Tibial nerve (tissue), 4 donors: ENCODE measurements at places on chromosomes 1 and 21.

DNA sequence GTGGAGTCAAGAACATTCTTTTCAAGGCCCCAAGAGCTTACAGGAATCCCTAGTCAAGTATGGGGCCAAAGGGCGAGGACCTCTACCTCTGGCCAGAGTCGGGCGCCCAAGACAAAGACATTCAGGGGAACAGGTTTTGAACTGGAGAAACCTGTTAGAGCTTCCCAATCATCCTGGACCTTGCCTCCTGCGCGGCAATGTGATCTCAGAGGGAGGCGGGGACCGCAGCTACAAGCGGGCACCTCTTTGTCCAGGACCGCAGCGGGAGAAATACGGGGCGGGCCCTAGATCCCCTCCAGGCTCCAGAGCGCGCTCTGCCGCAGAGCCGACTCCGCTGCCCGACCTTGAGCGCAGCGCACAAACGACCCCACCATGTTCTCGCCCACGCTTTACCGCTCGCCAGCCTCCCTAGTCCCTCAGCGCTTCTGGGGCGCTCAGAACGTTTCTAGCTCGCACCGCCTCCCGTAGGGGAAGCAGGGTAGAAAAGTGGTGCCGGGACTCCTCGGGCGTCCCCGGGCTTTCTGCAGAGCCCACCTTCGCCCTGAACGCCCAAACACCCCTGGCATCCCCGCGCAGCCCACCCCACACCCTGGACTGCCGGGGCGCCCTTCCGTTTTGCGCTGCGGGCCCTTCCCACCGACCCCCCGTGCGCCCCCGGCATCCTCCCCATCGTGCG lies 28.1 kb downstream of the RABIF start:
- no peak for DNase-seq

DNA sequence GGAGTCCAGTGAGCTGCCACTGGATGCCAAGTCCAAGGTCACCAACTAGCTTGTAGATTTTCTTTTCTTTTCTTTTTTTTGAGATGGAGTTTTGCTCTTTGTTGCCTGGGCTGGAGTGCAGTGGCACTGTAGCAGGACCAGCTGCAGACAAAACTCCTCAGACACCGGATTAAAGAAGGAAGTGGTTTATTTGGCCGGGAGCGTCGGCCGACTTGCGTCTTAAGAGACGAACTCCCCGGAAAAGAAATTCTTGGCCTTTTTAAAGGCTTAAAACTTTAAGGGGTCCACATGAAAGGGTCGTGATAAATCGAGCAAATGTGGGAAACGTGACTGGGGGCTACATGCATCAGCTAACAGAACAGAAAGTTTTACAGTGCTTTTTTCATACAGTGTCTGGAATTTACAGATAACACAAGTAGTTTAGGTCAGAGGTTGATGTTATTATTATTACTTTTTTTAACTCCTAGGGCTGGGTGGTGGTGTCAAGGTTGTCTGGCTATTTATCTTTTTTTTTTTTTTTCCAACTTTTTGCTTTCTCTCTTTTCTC lies 36.4 kb upstream of the CFAP126 start:
- no peak for DNase-seq

DNA sequence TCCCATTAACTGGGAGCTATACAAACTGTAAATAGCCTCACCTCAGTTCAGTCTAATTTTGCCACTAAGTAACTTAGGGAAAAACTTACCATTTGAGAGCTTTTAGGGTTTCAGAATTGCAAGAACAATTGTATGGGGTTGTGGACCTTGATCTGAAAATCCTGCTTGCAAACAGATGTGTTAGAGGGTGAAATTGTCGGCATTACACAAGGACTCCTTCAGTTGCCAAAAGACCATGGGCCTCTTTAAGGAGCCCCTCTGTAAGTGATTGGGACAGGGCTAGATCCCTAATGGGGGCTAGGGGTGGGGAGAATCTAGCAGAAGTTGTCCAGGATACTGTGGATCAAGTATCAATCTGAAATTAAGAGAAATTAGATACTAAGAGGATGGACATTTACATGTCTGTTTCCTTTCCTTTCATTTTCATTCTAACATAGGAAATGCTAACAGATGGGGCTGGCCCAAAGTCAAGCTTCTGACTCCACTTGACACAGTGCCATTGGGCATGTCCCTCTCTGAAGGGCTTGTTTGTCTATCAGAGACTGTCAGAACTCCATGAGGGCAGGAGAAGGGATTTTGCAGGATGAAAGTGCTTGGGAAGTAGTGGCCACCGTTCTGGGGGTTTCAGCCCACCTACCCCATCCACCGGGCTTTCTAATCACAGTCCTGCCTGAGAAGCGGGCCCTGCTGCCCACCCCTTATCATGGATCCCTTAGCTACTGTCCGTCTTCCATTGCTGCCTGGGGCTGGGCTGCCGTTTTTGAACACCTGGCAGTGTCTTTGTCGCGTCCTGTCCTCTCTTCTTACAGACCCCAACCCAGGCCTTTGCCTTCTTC lies 54.7 kb downstream of the STUM start:
- DNase-seq, result peak; percentile 73

GRCh38 chr1:29256979-29257804 lies 20.9 kb downstream of the PTPRU start:
- DNase-seq, result no peak

GRCh38 chr1:57321776-57322175 lies 102.1 kb downstream of the DAB1 start:
- DNase-seq, result no peak

DNA sequence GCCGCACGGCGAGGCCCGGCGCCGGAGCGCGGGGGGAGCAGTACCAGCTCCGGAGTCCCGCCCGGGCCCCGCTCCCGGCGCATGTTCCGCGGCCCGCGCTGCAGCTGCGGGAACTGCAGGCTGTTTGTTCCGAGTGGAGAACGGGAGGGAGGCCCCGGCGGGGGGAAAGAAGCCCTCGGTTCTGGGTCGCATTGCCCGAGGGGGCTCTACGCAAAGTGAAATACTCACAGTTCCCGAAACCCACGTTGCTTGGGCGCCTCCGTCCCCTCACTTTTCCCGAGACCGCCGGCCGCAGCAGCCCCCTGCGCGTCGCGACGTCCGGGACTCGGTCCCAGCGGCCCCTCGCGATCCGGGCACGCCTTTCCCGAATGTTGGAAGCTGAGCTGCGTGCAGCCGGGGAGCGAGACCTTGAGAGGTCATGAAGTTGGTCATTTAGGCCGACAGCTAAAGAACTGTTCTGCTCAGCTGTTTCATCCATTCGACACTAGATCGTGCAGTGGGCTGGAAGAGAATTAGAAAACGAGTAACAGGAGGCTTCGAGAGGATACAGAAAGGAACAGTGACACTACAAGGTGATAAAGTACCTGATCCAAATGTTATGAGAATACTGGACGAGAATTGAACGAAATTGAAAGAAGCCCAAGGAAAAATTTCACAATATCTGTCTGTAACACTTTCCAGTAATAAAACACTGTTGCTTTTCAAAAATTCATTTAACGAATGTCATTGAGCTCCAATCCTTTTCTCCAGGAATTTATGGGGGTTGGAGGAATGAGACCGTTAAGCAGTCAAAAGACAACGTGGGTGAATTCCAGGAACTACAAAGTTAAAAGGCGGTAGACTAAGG lies 657 bp upstream of the LIN9 start:
- no peak for DNase-seq

DNA sequence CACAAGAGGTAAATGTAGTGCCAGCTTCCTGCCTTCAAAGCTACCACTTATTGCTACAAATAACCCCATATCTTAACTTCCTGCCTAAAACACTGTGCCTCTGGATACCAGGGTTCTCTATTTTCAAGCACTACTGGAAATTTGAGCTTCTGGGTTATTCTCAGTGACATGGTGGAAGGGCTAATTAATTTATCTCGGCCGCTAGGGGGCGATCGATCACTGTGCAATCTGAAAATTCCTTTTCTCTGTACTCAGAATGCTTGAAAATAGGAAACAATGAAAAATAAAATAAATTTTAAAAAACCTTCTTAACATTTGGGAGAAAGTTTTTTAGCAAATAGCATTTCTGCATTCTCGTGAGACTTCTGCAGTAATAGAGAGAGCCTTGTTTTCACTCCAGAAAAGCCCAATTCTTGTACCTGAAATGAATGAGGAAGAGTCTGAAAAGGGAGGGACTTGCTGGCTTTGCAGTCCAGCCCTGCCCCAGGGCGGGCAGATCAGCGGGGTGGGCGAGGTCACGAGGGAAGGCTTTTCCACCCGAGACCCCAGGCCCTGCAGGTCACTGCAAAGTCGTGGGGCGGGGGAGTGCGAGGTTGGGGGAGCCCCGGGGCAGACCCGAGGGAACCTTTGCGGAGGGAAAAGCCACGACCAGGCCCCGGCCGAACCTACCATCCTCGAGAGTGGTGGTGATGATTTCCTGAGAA lies 276.7 kb downstream of the PCP4 start:
- peak; percentile 53 for DNase-seq

GRCh38 chr1:180133193-180133592 lies 21.5 kb upstream of the QSOX1 start:
- no peak for DNase-seq

DNA sequence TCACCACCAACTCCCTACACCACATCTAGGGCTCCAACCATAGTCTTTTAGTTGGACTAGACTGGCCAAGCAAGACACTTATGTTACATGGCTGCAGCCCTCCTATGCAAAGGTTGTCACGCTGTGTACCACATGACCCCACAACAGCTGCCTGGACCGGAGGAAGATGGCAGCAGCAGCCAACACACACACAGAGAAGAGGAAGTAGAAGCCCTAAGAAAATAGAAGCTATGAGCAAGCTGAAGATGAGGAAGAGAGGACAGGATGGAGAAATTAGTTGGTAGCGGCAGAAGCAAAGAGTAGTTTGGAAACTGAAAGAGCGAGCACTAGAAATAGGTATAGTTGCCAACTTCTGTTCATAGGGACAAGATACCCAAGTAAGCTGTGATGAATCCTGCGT lies 60.8 kb upstream of the RALGPS2 start:
- DNase-seq, result no peak

GRCh38 chr1:2493691-2494322 lies 17.7 kb downstream of the PLCH2 start:
- DNase-seq, result no peak

GRCh38 chr1:84961316-84961715 lies 35.6 kb downstream of the MCOLN2 start:
- no peak for DNase-seq

DNA sequence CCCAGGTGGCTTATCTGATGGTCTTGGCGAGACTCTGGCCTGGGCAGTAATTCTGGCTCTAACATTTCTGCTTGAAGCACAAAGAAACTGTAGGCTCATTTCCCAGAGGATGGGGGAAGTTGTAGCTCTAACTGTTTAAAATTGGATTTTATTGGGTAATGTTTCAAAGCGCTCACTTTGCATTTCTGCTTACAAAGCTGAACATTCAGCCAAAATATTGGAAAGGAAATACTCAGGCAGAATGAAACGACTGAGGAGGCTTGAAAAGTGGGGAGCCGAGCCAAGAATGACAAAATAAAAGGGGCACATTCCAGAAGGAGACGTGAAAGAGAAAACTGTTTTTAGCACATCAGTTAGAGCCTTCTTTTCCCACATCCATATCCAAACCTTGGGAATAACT lies 202.6 kb downstream of the GRIK1 start:
- DNase-seq, result no peak

DNA sequence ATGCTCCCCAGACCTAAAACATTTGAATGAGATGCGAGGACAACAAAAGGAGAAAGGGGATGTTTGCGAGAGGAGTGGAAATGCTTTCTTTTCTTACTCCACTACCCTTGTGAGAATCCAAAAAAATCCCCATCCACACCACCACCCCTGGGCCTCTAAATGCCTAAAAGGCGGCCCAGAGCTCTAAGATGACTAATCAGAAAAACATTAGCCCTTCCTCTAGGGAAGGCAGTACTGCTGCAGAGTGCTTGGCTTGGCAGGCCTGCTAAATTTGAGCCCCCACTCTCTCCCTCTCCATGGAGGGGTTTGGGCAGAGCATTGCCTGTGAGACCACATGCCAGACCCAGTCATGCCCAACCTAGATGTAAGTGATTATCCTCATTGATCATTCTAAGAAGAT lies 347.9 kb downstream of the USH2A start:
- DNase-seq, result no peak

DNA sequence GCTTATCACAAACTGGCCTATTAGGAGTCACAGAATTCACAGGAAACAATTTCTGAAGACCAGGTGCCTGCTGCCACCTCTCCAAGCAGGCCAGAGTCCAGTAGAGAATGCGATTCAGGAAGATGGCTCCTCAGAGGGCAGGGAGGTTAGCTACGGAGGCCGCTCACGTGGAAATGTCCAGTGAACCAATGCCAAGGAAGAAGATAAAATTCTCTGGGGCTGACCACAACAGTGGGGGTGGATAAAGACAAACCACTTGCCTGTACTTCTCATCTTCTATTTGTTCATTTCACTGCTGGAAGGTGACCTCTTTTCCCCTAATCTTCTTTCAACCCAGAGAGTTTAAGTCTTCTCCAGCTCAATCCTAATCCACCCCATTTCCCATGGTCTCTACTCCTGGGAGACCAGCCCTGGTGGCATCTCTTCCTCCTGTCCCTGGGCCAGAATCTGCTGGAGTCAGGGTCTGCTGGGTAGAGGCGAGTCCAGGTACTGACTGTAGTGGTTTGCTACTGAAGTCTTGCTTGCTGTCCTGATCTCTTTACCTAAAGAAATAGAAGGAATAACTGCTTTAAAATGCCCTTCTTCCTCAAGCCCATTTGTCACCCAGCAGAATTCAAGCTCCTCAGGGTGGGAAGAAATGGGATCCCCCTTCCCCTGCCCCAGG lies 3.2 kb downstream of the PSRC1 start:
- DNase-seq, result no peak

DNA sequence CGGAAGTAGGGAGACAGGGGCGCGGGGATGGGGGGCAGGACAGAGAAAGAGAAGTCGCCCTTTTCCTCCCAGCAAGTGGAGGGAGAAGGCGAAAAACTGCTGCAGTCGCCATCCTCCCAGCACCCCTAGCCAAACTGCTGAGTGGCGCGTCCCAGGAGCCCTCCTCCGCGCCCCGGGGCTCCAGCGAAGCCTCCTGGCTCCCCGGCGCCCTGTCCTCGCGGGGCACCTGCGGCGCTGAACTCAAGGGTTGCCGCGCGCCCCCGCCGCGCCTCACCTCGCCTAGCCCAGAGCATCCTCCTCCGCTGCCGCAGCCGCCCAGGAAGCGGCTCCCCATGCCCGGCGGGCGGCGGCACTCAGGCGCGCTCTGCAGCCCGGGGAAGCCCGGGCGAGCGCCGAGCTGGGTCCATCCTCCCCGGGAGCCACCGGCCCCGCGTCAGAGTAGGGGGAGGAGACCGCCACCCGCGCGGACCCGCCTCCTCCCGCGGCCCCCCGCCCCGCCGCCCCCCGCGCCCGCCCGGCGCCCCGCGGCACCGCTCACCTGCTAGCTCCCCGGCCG lies at the start of gene DAB1:
DAB1 (minus strand) TSS at position 405 of the 556 bp plus-strand sequence. CDS start 133,030 bp downstream, outside the sequence.
- DNase-seq, result no peak

GRCh38 chr1:208204779-208205178 lies 39.4 kb downstream of the PLXNA2 start:
- no peak for DNase-seq

- DNase-seq, result no peak
Observed at GRCh38 chr1:39214021-39214713, 9.7 kb downstream of the MACF1 start.

DNA sequence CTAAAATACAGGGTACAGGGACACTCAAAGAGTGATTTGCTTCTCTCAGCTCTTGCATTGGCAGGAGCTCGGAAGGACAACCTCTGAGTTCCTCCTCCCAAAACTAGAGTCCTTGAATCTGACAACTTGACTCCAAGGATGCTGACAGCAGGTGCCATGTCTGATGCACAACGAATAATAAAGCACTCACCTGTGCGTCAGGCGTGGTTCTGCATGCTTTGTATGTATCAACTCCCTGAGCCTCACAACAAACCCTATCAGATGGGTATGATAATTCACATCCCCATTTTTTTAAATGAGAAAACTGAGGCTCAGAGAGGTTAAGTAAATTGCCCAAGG lies 1.4 kb downstream of the LAPTM5 start:
- DNase-seq, result no peak
